ENCODE measurements at places on chromosomes 5 and 9.
A peak's percentile ranks its signal among the peaks of the same experiment; 100 is the strongest.

GRCh38 chr5:172910828-172911627, 48.2 kb upstream of the RPL26L1 start:
- H3K4me3 ChIP-seq, result no peak overlapping the region
- H3K27ac ChIP-seq, result no peak overlapping the region
- no peaks in the 10 kb centered on the region for H3K27me3 ChIP-seq
- peak; percentile 39 for DNase-seq
- H3K4me1 ChIP-seq, result no peaks in the 10 kb centered on the region

DNA sequence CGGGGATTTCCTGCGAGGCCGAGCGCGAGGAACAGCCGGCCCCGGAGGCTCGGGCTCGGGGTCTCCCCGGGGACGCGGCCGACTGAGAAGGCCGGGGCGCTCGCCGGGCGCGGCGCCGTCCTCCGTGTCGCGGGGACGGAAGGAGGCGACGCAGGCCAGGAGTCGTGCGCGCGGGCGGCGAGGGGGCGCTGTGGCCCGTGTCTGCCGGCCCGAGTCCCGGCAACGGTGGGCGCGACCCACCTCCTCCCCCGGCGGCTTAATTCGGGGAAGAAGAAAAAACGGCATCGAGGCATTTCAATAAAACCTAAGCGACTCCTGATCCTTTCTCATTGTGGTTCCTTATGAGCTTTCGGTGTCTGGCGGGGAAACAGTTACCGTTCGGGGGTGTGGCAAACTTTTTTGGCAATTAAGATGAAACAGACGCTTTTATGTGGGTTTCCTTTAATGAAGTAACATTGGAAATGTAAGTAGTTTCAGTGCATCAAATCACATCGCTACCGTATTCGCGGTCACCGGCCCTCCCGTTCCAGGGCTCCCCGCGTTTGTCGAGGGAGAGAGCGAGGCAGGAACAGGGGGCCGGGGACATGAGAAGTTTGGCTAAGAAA, 3.7 kb upstream of the IRX2 start:
- peaks cover 2% of the 10 kb centered on the region for H3K4me1 ChIP-seq
- H3K27me3 ChIP-seq, result peaks cover 12% of the 10 kb centered on the region
- H3K36me3 ChIP-seq, result no peaks in the 10 kb centered on the region
- H3K27ac ChIP-seq, result no peak overlapping the region
- no peak for DNase-seq
- H3K4me3 ChIP-seq, result no peak overlapping the region

DNA sequence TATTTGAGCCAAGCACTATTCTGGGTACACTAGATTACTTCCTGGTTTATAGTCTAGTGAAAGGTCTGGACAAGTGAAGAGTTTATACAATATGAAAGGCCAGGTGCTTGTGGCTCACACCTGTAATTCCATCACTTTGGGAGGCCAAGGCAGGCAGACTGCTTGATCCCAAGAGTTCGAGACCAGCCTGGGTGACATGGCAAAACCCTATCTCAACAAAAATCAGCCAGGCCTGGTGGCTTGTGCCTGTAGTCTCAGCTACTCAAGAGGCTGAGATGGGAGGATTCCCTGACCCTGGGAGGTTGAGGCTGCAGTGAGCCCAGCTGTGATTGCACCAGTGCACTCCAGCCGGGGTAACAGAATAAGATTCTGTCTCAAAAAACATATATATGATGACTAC, 9.5 kb upstream of the TXNDC15 start:
- H3K27me3 ChIP-seq, result no peaks in the 10 kb centered on the region
- DNase-seq, result no peak
- H3K4me3 ChIP-seq, result no peak overlapping the region
- H3K4me1 ChIP-seq, result no peaks in the 10 kb centered on the region
- H3K36me3 ChIP-seq, result peaks cover 6% of the 10 kb centered on the region

- no peaks in the 10 kb centered on the region for H3K4me1 ChIP-seq
- no peaks in the 10 kb centered on the region for H3K27me3 ChIP-seq
- no peak for DNase-seq
Observed at GRCh38 chr5:57524348-57525060, 41.9 kb upstream of the ACTBL2 start.

DNA sequence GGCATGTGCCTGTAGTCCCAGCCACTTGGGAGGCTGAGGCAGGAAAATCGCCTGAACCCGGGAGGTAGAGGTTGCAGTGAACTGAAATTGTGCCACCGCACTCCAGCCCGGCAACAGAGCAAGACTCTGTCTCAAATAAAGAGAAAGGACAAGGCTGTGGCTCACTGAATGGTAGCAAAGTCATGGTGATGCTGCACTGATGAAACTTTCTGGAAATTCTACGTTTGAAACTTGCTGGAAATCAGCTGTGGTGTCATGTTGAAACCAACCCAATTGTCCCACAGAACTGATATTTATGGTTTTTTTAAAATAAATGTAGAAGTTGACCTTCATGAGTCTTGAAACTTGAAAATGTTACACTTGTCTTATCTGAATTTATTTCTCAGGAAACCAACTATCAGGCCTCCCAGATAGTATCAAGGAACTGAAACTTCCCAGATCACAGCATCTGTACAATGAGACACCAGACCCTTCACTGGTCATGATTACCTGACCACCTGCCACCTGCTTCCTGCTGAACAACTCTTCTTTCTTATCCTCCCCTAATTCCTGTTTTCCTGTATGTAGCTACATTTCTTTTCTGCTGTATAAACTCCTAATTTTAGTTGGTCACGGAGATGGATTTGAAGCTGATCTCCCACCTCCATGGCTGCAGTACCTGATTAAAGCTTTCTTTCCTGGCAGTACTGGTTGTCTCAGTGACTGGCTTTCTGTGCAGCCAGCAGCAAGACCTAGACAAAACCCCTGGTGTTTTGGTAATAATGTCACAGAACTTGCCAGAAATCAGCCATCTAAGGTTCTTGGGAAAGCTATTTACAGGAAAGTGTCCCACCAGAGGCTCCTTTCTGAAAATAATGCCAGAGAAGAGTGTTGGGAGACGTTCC, 5.6 kb upstream of the TBC1D13 start:
- no peaks in the 10 kb centered on the region for H3K27me3 ChIP-seq
- DNase-seq, result no peak
- no peak overlapping the region for H3K27ac ChIP-seq
- H3K4me3 ChIP-seq, result no peak overlapping the region
- no peaks in the 10 kb centered on the region for H3K4me1 ChIP-seq

DNA sequence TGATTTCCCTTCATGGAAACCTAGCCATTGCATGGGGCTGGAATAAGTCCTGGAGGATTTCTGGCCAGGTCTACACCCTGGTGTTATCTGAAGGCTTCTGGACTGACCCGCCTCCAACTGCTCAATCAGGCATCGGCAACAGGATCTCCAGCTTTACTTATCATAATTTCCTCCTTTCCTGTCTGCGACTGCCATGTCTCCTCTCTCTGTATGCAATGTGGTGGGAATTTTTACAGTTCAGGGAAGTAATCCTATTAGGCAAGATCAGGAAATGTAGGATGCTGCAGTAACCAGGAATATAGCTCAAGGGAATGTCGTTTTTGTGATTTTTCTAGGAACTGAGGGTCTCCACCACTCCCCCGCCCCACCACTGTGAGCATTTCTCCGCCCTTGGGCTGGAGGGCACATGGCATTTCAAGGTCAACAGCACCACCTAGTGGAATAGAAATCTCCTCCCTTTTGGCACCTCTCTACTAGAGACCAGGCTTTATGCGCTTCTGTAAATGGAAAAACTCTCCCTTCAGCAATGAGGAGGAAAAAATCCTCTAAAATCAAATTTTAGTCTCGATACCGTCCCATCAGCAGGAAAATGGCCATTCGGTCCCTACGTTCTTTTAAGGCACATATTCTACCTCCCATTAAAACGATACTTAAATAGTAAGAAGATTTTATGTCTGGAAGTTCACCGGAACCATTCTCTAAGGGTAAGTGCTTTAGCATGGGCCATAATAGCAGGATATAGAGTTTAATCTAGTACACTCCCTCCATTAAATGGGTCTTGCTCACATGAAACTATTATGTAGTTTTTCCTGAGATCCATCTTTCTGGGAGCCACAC, 93.0 kb downstream of the YTHDC2 start:
- no peaks in the 10 kb centered on the region for H3K36me3 ChIP-seq
- no peak overlapping the region for H3K27ac ChIP-seq
- H3K27me3 ChIP-seq, result peaks cover 42% of the 10 kb centered on the region
- no peak overlapping the region for H3K4me3 ChIP-seq
- peak; percentile 74 for DNase-seq

DNA sequence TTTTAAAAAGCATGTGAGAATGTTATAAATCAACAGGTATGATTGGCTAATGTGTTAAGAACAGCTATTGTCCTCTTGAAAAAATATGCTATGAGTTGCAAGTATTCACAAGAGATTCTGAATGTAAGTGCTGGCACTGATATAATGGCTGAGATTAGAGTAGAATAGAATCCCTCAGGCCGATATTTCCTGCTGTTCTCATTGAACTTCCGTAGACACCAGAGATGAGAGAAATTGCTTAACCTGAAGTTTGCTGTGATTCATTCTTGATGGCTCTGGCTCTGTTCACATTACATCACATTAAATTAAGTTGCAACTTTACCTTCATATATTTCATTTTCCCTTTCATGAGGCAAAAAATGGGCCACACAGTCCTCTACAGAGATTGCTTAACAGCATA, 114.5 kb downstream of the BAAT start:
- no peak for DNase-seq
- no peak overlapping the region for H3K27ac ChIP-seq
- H3K27me3 ChIP-seq, result peaks cover 5% of the 10 kb centered on the region
- H3K4me1 ChIP-seq, result no peaks in the 10 kb centered on the region
- no peak overlapping the region for H3K4me3 ChIP-seq

GRCh38 chr9:87884578-87885459, 2.1 kb downstream of the SPATA31E1 start:
- H3K27me3 ChIP-seq, result no peaks in the 10 kb centered on the region
- no peak for DNase-seq
- H3K27ac ChIP-seq, result no peak overlapping the region
- no peak overlapping the region for H3K4me3 ChIP-seq
